Activated CD4-positive, alpha-beta memory T cell treated with anti-CD3 and anti-CD28 coated beads, Interleukin-2, amount 10 ng/mL, durations not matched to agents 7 days and 5 days (primary cell): ENCODE measurements at places on chromosomes 12 and 14.
A peak's percentile ranks its signal among the peaks of the same experiment; 100 is the strongest.

GRCh38 chr12:97912943-97913342, 450.3 kb downstream of the RMST start:
- no peak for DNase-seq

DNA sequence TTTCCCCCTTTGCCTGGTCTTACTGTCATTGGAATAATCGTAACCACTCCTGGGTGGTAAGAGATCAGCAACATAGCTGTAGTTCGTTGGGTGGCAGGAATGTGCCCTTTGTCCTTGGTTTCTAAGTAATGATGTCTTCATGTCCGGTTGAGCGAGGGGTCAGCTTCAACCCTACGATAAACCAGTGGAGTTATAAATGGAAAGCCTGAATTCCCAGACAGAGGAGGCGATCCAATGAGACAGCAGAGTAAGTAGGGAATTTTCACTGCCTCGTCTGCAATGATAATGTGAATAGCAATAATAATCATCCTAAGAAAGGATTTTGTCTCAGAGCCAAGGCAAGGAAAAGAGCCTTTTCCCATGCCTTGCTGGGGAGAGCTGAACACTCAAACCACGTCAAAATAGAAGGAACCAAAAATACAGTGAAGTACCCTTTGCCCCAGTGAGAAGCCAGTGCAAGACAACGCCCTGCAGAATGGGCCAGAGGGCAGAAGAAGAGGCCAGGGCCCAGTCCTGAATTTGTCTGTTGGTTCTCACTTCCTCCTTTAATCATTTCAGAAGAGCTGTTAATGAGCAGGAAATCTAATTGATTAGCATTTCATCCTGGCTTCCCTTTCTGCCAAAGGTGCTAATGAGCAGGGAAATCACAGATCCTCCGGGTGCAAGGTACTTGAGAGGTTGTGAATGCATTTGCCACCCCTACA, 330.7 kb downstream of the CACNA1C start:
- no peak for DNase-seq

DNA sequence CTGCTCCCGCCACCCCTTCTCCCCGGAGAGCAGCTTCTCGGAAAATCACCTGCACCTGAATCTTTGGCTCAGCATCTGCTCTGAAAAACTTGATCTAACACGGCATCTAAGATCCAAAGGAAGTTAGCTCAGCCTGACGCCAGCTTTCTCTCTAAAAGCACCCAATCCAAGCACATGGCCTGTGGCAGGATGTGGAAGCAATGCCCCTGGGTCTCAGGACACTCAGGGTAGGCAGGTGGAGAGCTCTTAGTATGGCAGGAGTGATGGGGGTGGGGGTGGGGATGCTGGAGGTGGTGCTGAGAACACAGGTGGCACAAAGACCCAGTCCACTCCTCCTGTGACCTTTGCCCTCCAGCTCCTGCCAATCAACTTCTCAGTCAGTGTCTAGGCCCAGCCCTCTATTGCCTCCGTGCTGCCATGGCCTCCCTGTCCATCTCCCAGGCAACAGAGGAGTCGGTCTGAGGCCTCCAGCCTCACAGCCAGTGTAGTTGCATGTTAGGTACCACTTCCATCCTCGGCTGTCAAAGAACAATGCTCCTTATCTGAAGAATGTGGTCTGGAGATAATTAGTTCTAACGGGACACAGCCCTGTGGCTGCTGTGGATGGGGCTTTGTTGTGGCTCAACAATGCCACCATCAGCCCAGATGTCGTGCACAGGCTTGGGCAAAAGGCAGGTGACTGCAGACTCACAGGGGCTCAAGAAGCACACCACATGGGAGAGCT, 180.0 kb upstream of the C14orf180 start:
- no peak for DNase-seq

- no peak for DNase-seq
Measured at GRCh38 chr14:90184094-90184493, 72.3 kb upstream of the PSMC1 start.

DNA sequence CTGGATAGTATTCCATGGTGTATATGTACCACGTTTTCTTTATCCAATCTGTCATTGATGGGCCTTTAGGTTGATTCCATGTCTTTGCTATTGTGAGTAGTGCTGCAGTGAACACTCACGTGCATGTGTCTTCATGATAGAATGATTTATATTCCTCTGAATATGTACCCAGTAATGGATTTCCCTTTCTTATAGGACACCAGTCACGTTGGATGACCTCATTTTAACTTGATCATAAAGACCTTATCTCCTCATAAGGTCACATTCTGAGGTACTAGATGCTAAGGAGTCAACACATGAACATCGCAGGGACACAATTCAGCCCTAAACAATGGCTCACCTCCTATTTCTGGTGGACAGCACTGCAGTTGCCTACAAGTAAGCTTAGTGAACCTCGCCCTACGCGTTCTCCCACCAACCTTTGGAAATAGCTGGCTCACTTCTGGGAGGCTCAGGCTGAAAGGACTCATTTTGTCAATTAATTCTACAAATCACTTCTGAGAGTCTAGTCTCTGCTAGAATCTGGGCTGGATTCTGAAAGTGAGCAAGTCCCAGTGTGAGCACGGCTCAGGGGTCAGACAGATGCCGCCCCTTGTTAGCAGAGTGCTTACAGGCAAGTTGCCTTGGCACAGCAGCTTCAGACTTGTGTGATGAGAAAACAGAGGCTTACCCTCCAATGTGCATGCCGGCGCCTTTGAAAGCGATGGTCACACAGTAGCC, 183.8 kb upstream of the GSC start:
- DNase-seq, result no peak

- no peak for DNase-seq
Measured at GRCh38 chr12:124298685-124299410, 4.0 kb downstream of the RFLNA start.

GRCh38 chr14:72833174-72833573, 60.7 kb downstream of the DPF3 start:
- no peak for DNase-seq

DNA sequence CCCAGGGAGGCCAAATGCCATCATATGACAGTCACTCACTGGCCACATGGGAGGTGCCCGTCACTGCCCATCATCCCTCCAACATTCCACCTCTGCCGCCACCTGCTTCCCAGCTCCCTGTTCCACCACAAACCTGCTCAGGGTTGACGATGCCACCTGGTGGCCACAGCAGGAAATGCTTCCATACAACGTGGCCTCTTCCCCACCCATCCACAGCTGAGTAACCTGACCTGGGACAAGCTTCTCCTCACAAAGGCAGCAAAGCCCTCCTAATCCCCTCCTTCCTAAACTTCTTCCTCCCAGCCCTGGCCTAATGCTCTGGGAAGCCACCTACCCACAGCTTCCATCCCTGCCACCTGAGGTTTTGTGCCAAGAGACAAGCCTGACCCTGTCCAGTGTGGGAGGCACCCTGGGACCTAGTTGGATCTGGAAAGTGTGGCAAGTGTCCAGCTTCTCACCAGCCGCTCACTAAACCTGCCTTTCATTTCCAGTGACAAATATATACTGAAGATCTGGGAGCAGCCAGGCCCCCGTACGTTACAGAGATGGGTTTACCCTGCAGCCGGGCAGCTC, 4.3 kb downstream of the DEGS2 start:
- DNase-seq, result peak; percentile 44

DNA sequence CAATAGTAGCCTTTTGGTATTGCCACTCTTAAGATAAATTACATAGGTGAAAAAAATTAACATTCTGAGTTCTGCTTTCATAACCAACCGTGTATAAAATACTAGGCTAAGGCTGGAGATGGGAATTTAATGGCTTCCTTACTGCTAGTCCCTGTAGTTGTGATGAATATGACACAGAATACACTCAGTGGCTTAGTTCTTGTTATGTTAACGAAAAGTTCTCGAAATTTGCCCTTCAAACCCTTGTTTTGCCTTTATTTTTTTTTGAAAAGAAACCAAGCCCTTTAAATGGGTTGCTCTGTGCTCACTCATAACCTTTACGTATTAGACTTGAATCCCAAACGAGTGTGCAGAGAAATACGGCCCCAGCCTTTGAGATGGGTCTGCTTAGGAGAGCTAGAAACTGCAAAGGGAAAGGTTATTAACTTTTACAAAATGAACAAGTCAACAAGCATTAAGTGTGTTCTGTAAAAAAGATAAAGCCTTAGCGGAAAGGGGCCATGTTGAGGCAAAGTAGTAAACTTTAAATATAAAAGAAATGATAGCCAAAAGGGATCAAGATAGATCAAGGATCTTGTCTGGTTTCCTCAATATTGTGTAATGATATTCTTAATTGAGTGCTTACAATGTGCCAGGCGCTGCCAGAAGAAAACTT, 1.7 kb downstream of the NUDT4 start:
- no peak for DNase-seq

DNA sequence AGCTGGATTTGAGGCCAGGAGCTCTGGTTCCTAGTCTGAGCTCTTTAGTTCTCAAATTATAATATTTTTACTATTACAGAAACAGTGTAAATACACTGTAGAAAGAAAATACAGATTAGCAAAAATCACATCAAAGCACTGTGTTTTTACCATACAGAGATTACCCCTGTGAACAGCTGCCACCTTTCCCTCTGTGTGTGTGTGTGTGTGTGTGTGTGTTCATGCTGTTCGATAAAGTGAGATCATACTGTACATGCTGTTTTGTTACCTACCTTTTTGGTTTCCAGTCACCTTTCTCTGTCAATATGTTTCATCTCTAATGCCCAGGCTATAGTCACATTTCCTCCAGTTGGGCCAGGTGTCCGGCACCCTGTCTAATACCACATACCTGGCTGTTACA, 26.9 kb downstream of the MVK start:
- no peak for DNase-seq

DNA sequence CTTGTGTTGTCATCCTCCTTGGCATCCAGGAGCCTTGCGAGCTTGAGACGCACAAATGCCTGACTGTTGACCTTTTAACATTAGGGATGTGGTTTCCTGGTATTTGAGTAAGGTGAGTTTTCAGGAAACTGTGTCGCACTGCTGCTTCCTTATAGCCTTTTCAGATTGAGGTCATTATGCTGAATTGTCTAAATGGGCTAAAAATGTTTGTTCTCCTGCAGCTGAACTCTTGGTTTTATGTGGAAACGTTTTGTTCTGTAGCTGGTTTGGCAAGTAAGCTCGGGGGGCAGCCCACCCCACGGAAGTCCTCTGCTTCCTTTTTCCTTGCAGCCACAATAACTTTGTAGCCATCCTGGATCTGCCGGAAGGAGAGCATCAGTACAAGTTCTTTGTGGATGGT, 5.7 kb downstream of the PRKAB1 start:
- peak; percentile 34 for DNase-seq

- DNase-seq, result no peak
Measured at GRCh38 chr12:109719123-109720022, 5.7 kb downstream of the FAM222A start.

DNA sequence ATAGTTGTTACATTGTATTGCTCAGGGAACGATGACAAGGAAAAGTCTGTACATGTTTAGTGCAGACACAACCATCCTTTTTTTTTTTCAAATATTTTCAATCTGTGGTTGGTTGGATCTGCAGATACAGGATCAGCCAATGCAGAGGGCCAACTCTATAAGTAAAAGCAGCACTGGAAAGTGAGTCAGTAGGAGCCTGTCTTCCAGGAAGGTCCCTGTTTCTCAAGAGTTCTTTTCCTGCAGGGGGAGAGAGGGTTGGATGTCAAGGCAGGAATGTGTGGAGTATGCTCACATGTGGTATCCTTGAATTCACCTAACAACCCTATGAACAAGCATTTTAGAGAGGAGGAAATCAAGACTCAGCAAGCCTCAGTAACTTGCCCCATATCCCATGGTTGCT, 409.1 kb downstream of the NPAS3 start:
- no peak for DNase-seq

GRCh38 chr14:91387169-91387835, 30.3 kb downstream of the CCDC88C start:
- DNase-seq, result no peak

DNA sequence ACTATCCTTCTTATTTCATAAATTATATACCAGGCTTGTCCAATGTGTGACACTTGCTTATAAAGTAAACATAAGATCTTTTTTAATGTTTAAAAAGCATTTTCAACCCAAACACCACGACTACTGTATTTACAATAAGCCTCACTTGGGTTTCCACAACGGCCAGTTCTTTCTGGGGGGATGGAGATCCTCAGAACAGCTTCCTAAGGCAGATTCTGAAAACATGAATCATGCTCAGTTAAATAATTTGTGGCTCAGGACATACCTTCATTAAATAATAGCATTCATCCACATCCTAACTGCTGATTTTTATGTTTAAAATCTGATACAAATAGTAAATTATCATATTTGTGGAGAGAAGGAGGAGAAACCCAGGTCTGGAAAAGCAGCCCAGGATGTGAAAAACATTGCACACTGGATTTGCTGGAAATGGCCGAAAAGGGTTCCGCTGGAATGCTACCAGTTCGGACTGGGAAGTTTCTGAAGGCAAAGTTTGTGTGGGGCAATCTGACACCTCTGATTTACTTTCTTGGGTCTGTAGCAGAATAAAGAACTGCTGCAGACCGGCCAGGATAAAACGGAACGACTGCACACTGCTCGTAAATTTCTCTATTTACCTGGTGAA, 597 bp downstream of the GLT8D2 start:
- no peak for DNase-seq

- no peak for DNase-seq
Measured at GRCh38 chr14:21669284-21669683, 4.3 kb downstream of the OR4E1 start.

- no peak for DNase-seq
Measured at GRCh38 chr12:93749515-93749914, 72.3 kb downstream of the CRADD start.

DNA sequence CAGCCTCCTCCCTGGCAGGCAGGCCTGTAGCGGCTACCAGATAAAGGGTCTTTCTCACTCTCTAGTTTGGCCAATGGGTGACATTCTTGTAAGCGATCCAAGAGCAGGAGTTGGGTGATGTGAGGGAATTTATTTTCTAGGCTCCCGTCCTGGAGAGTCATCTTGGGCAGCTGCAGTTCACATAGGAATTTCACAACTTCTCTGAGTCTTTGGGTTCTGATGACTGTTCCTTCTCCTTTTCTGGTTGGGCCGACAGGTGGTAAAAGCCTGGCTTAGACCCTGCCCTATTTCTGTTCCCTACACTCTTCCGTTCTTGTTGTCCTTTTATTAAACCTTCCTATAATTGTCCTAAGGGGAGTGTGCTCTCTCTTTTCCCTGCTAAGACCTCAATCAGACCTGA, 42.6 kb upstream of the POC1B start:
- DNase-seq, result no peak

DNA sequence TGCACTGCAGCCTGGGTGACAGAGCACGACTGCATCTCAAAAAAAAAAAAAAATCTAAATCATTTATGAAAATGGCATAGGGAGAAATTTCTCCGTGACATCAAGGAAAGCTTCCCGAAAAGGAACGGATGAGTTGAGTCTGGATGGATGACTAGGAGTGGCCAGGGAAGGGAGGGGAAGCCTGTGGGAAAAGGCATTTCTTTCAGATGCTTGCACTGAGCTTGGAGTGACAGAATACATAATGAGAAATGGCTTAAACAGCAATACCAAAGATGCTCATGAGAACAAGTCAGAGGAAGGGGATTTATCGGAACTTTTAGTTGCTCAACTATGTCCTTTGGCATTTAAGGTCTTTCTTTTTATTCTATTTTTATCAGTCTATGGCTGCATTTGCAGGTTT, 1369.2 kb upstream of the TMEM132C start:
- DNase-seq, result no peak

GRCh38 chr14:91286530-91286937, 42.0 kb upstream of the GPR68 start:
- DNase-seq, result peak; percentile 85

GRCh38 chr12:32754111-32754510, 1.6 kb downstream of the YARS2 start:
- no peak for DNase-seq
